ENCODE measurements at places on chromosomes 11 and 22.

- peak; percentile 86 for DNase-seq
These were observed 2.7 kb upstream of the GAB2 start for GRCh38 chr11:78420255-78420764.

DNA sequence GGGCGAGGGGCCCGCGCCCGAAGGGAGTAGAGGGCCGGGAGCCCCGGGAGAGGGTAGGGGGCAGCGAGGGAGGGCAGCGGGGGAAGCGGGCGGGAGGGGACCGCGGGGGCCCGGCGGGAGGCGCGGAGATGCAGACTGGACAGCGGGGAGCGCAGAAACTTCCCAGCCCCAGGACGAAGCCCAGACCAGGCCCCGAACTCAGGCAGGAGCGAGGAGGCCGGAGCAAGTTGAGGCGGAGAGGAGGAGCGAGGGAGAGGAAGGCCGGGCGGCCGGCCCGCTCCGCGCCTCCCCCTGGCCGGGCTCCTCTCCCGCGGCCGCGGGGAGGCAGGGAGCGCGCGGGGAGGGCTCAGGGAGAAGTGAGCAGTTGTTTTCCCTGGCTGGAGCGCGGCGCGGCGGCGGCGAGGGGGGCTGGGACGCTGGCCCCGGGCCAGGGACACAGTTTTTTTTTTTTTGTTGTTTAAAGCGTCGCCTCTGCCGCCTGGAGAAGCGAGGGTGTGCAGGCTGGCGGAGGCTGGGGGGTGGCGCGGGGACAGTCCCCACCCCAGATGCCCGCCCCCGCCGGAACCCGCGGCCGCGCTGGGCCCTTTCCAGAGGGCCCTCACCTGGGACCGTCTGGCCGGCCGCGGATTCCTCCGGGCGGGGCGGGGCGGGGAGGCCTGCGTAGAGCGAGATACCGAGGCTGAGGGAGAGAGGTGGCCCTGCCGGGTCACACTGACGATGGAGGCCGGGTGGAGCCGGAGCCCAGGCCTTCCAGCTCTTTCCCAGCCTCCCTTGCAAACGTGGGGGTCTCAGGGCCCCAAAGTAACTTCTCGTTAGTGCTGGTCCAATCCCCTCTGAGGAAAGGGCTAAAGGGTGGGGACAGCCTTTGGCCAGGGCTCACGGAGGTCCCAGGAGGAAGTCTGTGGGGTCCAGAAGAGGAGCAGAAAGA, at the start of gene LTBP3:
Gene LTBP3 (minus strand): TSS at position 358 of the 928 bp plus-strand sequence. CDS start 400 bp downstream, outside the sequence.
- DNase-seq = peak; percentile 89

- no peak for DNase-seq
These were observed 117.2 kb upstream of the MTNR1B start for GRCh38 chr11:92852229-92852628.

DNA sequence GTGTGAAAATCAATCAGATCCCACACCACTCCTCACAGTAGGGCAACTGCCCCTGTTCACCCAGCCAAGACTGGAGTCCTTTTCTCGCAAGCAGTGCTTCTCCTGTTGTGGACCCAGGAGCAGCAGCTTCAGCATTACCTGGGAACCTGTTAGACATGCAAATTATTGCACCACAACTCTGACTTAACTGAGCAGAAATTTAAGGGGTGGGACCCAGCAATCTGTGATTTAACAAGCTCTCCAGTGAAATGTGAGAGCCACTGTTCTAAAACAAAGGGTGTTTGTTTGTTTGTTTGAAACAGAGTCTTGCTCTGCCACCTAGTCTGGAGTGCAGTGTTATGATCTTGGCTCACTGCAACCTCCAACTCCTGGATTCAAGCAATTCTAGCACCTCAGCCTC, 591.4 kb downstream of the SOX6 start:
- no peak for DNase-seq

- DNase-seq = no peak
These were observed 7.6 kb upstream of the KCTD17 start for GRCh38 chr22:37043828-37044538.

- no peak for DNase-seq
These were observed 19.4 kb upstream of the FBLN1 start for GRCh38 chr22:45483319-45483718.

GRCh38 chr11:2827792-2828191, 57.8 kb downstream of the CDKN1C start:
- DNase-seq = no peak

GRCh38 chr11:67507242-67507863, 609 bp downstream of the CDK2AP2 start:
- DNase-seq = no peak

- peak; percentile 73 for DNase-seq
These were observed 3.9 kb downstream of the MAML2 start for GRCh38 chr11:96338910-96339705.

GRCh38 chr11:75635066-75635862, 33.6 kb downstream of the MAP6 start:
- no peak for DNase-seq

GRCh38 chr11:36463781-36464180, 46.3 kb downstream of the TRAF6 start:
- no peak for DNase-seq

GRCh38 chr11:77232242-77232641, 69.2 kb downstream of the GDPD4 start:
- no peak for DNase-seq

DNA sequence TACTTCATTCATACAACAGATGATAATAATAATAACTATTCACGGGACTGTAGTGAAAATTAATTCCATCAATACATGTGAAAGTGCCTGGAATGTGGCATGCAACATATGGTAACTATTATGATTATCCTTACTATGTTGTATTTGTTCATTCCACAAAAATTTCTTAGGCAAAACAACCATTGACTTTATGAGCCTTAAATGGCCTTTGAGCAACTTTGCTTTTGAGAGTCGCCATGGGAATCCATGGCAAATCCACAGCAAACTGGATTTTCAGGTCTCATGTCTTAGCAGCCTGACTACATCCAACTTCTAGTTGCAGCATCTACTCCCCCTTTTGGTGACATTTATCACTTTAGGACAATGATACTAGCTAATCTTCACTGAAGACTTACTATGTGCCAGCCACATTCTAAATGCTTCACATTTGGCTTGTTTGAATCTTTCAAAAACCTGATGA, 56.8 kb downstream of the SLC1A2 start:
- no peak for DNase-seq

- no peak for DNase-seq
These were observed 13.1 kb downstream of the TSPAN4 start for GRCh38 chr11:855796-856195.

- DNase-seq = no peak
These were observed 11.5 kb upstream of the TECTA start for GRCh38 chr11:121089566-121089965.

DNA sequence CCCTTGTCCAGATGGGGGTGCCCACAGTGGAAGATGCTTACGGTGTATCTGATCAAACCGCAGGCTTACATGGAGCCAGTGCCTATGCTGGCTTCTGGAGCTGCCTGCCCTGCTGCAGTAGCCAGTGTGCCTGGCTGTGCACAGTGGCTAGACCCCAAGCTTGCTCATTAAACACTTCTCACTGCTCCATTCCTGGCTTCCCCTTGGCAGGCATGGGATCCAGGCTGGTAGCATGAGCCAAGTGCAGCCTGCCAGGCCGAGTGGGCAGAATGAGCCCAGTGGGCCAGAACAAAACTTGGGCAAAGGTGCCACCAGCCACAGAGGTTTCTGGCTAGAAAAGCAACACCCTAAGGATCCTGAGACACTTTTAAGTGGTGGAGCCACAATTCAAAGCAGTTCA, 55.4 kb upstream of the B3GNT6 start:
- DNase-seq = no peak

GRCh38 chr11:108994887-108995286, 330.0 kb downstream of the DDX10 start:
- DNase-seq = no peak

GRCh38 chr11:34792814-34793258, 123.3 kb downstream of the APIP start:
- peak; percentile 57 for DNase-seq

- no peak for DNase-seq
These were observed 2.3 kb downstream of the NUDT8 start for GRCh38 chr11:67627441-67627811.

GRCh38 chr11:803770-804598, 1.0 kb downstream of the PIDD1 start:
- no peak for DNase-seq

DNA sequence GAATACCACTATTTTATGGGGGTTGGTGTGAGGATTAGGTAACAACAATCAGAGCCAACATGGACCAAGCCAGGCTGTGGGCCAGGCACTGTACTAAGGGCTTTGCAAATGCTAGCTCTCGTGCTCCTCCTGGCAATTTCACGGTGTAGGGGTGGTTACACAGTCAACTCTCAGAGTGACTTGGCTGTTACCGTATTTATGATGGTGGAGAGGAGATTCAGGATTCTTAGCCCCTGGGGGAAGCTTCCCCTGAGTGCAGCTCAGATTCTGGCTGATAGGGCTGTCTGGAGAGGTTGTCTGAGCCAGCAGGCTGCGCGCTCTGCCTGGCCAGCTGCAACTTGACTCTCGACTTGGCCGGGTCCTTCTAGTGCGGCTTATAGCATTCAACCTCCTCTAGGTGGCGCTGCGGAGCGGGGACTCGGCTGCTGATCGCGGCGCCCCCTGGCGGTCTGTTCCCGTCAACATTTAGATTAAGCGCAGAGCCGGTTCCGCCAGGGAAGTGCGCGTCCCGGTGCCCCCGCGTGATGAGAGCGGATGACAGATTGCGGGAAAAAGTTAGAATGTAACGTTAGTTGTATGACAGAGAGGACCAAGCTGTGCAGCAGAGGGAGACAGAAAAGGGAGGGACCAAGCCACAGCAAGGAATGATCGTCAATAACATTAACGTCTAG, 4.5 kb upstream of the NCF4 start:
- DNase-seq = peak; percentile 77

- no peak for DNase-seq
These were observed 978 bp downstream of the C11orf87 start for GRCh38 chr11:109422870-109423465.

DNA sequence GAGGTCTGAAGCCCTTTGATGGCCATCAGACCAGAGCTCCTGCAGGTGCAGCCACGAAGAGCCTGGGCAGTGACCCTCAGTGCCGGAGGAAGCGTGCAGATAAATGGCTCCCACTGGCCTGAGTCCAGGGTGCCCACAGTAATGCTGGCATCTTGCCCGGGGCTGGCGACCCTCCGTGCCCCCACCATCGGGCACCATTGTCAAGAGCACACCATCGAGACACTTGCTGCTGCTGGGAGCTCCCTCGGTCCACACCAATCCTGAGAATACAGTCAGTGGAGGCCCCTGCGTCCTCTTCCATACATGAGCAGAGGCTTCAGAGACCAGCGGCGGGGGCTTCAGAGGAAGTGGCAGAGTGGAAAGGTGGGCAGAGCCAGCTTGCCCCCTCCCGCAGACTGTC, 1448.3 kb downstream of the BRD1 start:
- peak; percentile 49 for DNase-seq

DNA sequence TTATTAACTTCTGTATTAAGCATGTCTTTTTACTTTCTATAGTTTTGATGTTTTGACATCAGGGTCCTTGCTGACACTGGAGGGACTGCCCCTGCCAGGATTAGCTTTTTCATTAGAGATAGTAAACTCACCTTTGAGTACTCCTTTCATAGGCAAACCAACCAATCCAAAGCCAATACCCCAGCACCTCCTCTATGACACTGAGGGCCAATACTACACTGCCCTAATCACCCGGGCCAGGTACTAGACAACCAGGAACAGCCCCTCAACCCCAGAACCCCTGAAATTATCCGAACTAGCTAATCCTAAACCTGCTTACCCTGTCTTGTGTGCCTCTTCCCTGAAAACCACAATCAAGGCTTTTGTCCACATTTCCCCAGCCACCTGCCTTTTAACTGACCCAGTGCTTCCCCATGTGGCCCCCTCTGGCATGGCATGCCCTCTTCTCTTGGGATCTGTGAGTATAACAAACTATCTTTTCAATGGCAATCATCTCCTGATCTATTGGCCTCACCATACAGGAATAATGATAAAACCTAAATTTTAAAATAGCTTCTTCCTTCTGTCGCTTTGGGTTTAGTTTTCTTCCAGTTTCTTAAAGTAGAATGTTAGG, 31.2 kb downstream of the RAB6A start:
- no peak for DNase-seq

GRCh38 chr11:103257360-103257759, 148.1 kb downstream of the DYNC2H1 start:
- DNase-seq = no peak

DNA sequence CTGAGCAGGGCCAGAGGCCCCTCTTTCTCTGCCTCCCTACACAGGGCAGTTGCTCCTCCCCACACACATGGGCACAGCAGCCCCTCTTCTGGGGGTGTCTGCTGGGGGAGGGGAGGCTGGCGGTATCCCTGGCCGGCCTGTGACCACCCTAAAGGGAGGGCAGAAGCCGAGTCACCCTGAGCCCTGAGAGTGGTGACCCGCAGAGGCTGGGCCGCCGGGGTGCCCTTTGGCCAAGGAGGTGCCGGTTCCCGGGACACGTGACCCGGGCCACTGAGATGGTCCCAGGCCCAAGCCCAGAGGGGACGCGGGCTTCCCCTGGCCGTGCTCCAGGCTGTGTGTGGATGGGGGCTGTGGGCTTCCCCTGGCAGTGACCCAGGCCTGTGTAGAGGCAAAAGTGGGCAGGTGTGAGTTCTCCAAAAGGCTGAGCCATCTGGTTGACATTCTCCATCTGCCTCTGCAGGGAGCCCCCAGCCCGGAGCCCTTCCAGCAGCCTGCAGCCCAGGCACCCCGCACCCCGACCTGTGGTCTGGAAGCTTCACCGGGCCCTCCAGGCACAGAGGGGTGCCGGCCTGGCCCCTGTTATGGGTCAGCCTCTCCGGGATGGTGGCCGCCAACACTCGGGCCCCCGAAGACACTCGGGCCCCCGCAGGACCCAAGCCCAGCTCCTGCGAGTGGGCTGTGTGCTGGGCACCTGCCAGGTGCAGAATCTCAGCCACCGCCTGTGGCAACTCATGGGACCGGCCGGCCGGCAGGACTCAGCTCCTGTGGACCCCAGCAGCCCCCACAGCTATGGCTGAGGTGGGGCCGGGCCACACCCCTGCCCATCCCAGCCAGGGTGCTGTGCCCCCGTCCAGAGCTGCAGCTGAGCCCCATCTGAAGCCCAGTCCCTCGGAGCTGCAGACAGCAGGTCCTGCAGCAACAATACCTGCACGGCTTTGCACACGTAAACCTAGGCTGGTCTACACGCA, 1.0 kb downstream of the ADM2 start:
- DNase-seq = no peak

DNA sequence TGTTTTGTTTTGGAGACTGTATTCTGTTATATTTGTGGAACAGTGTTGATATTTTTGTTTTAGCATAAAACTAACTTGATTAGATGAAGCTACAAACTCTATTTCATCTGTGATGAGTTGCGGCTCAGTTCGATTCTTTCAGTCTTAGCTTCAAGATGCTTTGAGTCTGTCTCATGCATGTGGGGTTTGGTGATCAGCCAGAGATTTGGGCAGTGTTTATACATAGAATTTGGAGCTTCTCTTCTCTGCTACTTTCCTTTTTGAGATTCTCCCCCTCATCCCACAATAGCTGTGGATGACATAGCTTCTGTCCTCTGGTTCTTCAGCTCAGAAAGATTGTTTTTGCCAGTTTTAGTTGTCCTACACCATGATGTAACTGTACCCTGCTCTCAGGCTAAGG, 90.4 kb downstream of the ARHGAP20 start:
- no peak for DNase-seq

Data from tibial artery (tissue), 4 donors.